Stimulated activated CD8-positive, alpha-beta memory T cell treated with anti-CD3 and anti-CD28 coated beads, Interleukin-7, amount 100 ng/mL, for 1 hour (primary cell): ENCODE measurements at places on chromosomes 16 and 17.

DNA sequence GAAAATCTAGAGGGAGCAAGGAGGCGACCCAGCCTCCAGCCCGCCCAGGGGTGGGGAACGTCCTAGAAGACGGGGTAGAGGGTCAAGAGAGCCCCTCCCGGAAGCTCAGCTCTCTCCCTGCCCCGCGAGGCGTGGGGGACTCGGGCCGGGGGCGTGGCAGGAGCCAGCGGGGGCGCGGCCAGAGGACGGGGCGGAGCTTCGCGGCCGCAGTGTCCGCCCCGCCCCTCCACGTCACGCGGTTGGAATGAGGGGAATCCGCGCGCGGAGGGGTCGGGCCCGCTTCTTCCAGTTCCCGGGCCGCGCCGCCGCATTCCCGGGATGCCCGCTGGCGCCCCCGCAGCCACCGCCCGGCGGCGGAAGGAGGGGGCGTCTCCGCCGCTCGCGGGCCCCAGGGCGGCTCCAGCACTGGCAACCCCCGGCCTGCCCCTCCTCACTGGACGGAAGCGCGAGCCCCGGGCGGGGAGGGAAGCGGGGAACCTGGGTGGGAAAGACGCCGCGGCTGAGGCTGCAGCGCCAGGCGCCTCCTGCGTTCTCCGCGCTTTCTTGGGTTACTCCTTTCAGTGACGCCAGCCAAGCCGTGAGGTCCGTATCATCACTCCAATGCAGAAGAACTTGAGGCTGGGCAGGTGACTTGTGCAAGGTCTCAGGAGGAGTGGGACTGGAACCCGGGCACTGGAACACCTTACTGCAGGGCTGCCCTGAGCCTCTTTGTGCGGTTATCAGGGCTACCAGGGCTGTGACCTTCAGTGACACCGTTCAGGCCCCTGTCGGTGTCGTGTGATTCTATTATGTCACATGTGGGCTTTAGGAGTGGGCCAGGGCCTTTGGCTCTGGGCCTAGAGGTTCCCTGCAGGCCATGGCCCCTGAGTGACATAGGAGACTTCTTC lies 4.3 kb downstream of the MYO1C start:
- DNase-seq = peak; percentile 56

GRCh38 chr16:351804-352520 lies 561 bp downstream of the AXIN1 start:
- DNase-seq = no peak

DNA sequence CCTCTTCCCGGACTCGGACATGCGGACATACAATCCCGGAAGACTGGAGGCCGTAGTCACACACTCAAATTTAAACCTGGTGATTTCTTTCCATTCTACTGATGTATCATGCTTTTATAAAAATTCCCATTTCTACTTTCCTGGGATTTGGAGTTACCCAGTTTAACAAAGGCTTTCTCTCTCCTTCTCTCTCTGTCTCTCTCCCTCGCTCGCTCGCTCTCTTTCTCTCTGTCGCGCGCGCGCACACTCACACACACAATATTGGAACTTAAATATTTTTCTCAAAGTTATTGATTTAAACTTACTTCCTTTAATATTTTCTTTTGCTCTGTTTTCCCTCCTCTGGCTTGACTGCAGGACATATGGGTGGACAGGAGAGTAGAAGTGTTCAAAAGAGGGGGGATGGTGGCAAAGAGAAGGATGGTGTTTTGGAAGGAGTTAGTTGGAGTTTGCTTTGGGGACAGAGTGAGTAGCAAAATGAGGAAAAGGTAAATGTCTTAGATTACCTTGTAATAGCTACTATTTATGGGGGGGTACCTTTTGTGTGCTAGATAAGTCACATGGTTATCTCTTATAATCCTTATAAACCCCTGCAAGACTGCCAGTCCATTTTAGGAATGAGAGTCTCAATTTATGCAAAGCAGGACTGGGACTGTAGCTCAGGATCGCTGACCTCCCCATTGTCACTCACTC lies 878 bp upstream of the TRIM25 start:
- no peak for DNase-seq

DNA sequence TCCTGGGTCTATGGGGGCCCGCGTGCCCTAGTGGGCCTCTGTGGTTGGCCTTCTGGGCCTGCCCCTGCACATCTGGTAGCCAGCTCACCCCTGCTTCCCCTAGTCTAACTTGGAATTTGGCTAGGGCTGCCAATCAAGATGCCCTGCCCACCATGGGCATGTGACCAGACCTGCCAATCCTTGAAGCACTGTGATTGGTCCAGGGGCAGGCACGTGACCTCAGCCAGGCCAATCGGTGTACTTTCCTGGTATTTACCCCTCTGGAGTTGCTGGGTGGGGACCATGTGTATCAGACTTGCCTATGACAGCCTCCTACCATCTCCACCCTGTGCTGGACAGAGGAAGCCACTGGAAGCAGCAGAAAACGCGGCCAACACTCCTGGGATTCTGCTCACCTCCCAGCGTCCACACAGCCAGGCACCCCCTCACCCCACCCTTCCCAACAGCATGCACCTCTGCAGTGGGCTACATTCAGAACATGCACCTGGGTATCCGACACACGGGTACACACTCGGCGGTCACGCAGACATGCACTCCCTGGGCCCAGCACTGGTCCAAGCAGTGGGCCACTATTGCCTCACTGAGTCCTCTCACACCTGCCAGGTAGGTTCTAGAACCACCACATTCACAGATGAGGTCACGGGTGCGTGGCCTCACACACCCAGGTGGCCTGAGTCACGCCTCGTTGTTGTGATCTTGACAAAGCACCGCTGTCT lies 96.9 kb downstream of the RBFOX3 start:
- no peak for DNase-seq

DNA sequence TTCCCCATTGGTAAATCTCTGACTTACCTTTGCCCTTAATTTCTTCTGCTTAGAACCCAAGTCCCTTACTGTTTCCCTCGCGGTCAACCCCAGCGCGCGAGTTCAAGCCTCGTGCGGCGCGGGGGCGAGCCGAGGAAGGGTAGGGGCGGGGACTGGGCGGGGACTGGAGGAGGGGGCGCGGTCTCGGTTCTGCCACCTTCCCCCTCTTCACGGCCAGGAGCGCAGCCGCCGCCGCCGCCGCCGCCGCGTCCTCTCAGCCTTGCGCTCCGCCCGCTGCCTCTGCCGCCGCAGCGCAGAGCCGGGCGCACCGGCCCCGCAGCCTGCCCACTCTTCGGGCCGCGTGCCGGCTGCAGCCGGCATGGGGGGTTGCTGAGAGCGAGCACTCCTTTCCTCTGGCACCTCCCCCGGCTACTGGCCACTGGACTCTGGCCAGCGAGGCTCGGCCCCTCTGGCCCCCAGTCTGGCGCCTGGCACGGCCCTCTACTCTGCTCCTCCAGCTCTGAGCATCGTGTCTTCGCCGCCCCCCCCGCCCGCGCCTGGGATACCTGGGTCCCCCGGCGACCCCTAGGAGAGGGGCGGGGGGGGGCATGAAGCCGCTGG lies at the start of gene RAPGEFL1:
TSS of gene RAPGEFL1 (plus strand) at position 196 of the 600 bp plus-strand sequence. CDS start at position 588, 392 bp downstream.
- DNase-seq = peak; percentile 72

GRCh38 chr17:55710829-55711496 lies 11.7 kb downstream of the TMEM100 start:
- DNase-seq = no peak

DNA sequence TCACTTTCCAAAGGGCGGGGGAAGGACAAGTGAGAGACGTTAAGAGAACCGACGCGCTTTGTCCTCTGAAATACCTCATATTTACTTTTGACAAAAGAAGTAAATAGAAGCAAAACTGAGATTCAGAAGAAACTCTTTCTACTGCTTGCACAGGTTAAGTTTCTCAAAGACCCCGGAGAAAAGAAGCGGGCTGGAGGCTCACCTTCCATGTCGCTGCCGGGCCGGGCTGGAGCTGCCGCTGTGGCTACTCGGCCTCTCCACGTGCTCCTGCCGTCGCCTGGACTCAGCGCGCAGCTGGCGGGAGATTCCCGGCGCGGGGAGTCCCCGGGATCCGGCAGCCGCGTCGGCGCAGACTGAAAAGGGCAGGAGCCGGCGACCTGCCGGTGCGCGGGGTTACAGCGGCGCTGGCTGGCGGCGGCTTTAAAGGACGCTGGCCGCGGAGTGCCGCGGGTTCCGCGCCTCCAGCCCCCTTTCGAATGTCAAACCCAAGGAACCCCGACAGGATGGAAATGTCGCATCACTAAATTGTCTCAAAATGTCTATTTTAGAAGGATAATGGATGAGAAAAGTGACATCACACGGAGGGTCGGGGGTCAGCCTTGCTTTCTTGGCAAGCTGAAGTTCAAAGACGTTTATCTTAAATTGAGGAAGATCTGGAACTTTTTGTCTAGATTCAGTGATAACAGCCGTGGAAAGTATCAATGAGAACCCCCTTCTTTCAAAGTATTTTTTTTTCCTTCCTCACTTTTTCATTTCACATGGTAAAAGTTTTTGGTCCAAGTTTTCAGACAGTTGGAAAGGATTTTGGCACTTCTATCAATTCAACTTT lies at the start of gene IKZF3:
TSS of gene IKZF3 (minus strand) at position 395 of the 829 bp plus-strand sequence. CDS start at position 209, 186 bp downstream.
- DNase-seq = peak; percentile 53

GRCh38 chr16:17414421-17414820 lies 56.3 kb downstream of the XYLT1 start:
- no peak for DNase-seq

DNA sequence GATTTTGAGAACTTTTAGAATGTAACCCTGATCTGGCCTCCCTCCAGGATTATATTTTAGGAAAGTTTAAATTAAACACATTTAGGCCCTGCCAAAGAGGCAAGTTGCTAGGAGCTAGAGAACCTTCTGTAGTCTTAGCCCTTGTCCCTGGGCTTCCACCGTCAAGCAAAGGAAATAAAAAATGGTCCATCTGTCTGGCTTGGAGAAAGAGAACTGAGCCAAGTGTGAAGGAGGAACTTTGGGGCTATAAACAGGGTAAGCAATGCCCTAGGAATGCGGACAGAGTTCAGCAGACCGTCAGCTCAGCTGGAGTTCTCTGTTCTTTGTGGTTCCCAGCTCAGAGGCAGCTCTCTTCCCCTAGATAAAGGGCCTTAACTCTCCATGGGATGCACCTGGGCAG lies 29.6 kb downstream of the RCVRN start:
- DNase-seq = no peak

DNA sequence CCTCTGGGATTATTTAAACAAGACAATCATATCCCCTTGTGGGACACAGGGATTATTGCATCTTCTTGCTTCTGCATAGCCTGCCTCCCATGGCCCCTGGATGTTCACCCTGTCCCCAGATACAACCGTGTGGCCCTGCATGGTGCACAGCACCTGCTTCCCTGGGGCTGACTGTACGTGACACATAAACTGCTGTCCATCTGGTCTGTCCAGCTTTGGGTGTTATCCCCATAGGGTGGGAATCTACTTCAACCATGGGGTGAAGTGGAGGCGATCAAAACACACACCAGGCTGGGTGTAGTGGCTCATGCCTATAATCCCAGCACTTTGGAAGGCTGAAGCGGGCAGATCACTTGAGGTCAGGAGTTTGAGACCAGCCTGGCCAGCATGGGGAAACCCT lies 138.8 kb downstream of the XYLT1 start:
- no peak for DNase-seq

GRCh38 chr17:51971121-51971520 lies 187.4 kb downstream of the CA10 start:
- DNase-seq = no peak

GRCh38 chr17:51463353-51463752 lies 203.0 kb downstream of the UTP18 start:
- DNase-seq = no peak

DNA sequence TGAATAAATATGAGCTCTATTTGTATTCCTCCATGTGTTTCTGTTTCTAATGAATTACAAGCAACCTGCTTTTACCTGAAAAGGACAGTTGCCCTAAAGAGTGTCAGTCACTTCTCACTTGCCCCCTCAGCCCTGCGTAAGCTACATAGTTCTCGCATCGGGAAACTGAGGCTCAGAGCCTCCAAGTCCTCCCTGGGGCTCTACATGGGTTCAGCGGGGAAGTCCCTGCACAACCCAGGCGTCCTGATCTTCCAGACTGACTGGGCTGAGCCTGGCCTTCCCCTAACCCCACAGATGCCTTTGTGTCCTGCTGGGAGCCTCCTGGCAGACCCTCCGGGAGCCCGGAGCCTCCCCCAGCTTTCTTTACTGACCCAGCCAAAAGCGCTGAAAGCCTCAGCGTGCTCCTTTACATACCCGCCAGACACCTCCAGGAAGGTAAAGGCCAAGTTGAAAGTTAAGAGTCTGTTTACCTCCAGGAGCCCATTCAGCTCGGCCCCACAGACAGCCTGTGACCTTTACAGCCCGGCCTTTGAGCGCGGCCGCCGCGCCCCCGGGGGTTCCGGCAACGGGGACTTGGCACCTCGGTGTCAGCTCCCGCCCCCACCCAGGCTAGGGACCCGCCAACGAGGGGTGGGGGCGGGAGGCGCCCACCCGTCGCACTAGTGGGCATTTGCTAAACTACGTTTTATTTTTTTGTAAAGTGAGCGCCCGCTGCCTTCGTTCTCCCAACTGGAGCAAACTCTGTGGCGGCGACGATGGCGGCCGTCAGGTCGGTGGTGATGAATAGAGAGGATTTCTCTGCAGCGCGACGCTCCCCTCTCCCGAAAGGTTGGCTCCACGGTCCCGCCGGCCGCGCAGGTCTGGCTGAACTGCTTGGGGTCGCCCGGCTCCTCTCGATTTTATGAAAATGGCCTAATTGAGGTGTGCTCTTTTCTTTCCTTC lies 4.4 kb upstream of the HOXB13 start:
- DNase-seq = no peak

DNA sequence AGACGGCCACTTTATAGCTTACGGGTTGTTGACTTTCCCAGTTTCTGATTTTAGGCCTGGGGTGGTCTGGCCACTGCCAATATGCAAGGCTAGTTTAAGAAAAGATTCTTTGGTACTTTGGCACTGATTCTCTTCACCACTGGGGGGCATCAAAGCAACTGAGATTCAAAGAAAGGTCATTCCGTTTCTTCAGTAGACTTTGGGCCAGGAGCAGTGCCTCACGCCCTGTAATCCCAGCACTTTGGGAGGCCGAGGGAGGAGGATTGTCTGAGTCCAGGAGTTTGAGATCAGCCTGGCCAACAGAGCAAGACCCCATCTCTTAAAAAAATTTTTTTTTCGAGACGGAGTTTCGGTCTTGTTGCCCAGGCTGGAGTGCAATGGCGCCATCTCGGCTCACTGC lies 53.0 kb downstream of the RPA1 start:
- DNase-seq = no peak

- no peak for DNase-seq
Observed at GRCh38 chr17:6660805-6661463, 9.4 kb downstream of the C17orf100 start.

GRCh38 chr16:4314532-4315185 lies 1.2 kb upstream of the GLIS2 start:
- DNase-seq = no peak

- DNase-seq = no peak
Observed at GRCh38 chr17:77330602-77331081, 189.9 kb downstream of the SEC14L1 start.

- DNase-seq = no peak
Observed at GRCh38 chr17:17413215-17413792, 63.5 kb upstream of the MED9 start.

- no peak for DNase-seq
Observed at GRCh38 chr17:62084585-62084984, 19.5 kb upstream of the MED13 start.

GRCh38 chr17:4077581-4077980 lies 65.2 kb downstream of the ZZEF1 start:
- DNase-seq = no peak

- DNase-seq = no peak
Observed at GRCh38 chr17:9016941-9017552, 4.3 kb upstream of the NTN1 start.
